ENCODE measurements at places on chromosomes 12 and 14. TPM values are rescaled to one million over a fixed set of nuclear protein-coding genes. Genes with fewer than 3 reads are reported as not detected.

DNA sequence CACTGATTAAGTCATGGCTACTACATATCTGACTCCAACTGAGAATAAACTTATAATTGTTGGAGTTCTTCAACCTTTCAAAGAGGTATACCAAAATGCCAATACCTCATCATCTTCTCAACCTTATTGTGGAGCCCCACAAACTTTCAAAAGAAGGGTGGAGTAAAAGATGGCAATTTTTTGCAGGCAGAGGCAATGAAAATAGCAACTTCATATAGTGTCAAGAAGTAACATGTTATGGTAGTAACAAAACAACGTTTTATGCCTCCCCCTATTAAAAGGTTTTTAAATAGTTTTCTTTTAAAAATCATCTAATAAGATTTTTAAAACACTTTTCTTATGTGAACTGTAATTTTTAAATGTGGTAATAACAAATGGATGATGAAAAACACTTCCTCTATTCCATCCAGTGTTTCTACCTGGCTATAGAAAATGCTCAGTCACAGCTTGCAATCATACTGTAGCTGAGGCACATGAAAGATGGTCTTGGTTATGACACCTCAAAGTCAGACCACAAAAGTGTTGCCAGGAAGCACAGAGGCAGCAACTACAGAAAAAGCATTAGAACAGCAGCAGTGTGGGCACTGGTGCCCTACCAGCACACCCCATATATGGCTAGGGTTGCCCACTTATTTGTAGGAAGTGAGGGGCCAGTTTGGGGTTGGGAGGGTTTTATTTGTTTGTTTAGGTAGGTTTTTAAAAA is 7.0 kb downstream of the PPP1R12A start:
- no peak for DNase-seq

- DNase-seq, result no peak
Observed at GRCh38 chr12:102685841-102686240, 205.5 kb upstream of the IGF1 start.

DNA sequence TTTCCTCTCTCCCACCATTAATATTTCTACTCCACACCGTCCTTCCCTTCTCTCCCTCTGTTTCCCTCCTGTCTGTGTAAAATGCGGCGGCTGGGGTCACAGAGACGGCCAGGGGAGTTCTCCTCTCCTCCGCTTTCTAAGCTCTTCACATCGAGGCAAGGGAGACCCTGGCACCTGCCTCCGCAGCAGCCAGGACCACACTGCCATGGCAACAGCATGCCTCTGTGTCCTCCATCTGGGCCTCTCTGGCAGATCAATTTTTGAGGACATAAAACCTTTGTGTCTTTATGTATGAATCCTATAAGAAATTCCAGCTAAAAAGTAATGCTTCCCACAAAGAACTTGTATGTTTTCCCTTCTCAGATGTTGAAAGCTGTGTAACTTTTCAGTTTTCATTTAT is 41.4 kb downstream of the DYRK4 start:
- DNase-seq, result no peak

DNA sequence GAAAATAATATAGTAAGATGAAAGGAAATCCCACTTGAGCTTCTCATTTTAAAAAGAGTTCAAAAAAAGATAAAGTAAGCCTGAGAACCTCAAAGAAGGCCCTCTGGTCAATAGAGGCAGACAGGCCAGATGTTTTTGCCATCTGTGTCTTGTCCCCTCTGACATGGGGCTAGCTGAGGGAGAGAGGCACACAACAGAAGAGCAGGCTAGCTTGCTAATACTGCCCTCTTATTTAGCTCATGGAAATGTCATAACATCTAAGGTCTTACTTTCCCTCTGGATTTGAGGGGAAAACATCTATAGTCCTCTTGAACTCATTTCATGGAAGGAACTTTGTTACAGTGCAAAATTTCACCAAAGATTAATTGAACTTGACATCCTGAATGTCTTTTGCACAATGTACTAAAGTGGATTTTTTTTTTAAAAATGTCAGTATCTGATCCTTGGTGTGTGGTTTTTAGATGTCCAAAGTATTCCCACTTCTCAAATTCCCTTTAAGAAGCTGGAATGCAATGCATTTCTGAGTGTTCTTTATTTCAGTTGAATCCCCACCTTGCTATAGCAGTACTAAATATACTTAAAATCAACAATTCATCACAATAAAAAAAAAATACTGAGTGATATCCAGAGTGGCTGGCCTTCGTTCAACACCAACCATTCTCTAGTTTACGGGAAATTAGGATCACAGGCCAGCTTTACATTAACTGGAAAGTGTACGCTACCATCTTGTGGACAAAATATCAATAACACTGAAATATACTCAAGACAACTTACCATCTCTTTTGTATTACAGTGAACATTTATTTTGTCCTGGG is 176.7 kb downstream of the PAH start:
- no peak for DNase-seq

DNA sequence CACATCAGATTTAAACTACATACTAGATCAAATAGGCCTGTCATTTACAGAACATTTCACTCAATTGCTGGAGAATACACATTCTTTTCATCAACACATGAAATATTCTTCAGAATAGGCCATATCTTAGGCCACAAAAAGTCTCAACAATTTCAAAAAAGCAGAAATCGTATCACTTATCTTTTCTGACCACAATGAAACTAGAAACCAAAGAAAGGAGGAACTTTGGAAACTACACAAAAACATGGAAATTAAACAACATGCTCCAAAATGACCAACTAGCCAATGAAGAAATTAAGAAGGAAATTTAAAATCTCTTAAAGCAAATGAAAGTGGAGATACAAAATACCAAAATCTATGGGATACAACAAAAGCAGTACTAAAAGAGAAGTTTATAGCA is 35.1 kb downstream of the PARP11 start:
- DNase-seq, result no peak

DNA sequence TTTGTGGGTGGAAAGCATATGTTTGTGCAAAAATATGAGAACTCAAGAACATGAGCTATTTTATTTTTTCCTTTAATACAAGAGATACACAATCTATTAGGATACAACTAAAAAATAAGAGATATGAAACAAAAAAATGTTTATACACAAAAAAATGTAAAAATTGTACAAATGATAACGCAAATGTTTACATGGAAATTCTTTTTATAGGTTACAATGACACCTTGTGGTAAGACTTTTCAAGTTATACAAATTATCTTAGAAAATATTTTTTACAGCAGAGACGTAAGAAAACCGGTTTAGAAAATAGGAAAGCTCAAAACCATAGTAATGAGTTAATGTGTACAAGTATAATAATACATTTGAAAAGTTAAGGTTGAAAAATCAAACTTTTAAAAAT is 25.5 kb downstream of the CEP83 start:
- no peak for DNase-seq

The TMTC2 gene
- 10.1 TPM for total RNA-seq

The AICDA gene
- not detected for total RNA-seq
